ENCODE measurements at places on chromosomes 3 and 15.

- no peak for DNase-seq
These were observed 18.3 kb downstream of the TRH start for GRCh38 chr3:129992781-129993180.

DNA sequence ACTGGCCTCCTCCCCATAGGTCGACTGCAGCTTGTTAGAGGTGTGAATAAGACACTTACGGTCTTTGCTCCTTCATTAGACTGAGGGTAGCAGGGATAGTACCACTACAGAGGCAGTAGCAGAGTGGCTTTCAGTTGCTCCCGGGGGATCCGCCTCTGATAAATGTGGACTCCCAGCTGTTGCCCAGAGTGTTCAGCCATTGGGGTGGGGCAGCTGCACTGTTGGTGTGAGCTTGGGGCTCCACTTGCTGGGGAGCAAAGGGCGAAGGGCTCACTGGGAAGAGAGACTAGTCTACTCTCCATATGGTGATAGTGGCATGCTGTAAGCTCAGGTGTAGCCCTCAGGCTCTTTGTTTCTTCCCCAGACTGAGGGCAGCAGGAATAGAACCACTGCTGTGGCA is 239.1 kb downstream of the LRRN1 start:
- DNase-seq, result no peak

GRCh38 chr3:69063636-69064035 is 11.5 kb upstream of the TMF1 start:
- no peak for DNase-seq

- no peak for DNase-seq
These were observed at the start of gene CHRM5 for GRCh38 chr15:33968224-33968623. CHRM5 (plus strand) TSS chr15:33968497; CDS start chr15:34062718, 94,221 bp downstream.

DNA sequence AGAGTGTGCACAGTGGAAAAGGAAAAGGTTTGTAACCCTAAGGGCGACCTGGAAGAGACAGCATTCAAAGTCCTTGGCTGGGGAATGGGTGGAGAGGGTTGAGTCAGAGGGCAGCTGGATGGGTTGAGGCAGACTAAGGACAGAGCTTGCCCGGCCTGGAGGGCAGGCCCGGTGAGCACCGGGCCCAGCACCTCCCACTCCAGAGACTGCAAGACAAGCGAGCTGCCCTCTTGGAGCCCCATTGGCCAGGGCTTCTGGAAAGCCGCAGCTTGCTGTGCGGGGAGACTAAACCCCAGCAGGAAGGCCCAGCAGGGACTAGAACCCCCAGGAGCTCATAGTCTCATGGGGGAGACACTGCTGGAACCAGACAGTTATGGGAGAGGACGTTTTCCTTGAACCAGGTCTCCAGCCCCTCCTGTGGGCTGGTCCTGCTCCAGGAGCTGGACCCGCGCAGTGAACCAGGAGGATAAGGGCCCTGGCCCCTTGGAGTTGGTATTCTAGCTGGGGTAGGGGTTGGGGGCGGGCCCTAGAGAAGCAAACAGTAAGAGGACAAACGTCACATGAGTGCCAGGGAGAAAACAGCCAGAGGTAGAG is 59.1 kb downstream of the RGMA start:
- DNase-seq, result no peak

Data from activated CD4-positive, alpha-beta T cell treated with anti-CD3 and anti-CD28 coated beads for 1 hour (primary cell).